Type B pancreatic cell (in vitro differentiated cells): ENCODE measurements at places on chromosomes 3 and 15.

DNA sequence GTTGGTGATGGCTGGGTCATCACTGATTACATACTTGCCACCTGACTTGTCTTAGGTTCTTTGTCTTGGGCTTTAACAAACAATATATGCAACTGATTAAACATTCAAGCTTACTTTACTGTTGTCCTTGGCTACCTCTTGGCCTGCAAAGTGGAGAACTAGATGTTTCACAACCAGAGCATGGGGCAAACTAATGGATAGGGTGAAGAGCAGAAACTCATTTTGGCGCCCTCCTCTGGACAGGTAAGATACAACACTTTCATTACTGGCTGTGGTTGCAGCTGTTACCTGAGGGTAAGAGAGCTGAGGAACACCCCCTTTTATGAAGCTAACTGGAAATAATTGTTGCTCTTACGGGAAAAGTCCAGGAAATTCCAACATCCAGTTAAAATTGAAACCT, 262.1 kb downstream of the NAALADL2 start:
- no peak for DNase-seq
- no peaks in the 10 kb centered on the region for H3K27me3 ChIP-seq
- no peak overlapping the region for H3K27ac ChIP-seq
- no peaks in the 10 kb centered on the region for H3K4me1 ChIP-seq
- H3K4me3 ChIP-seq: no peak overlapping the region

- H3K4me1 ChIP-seq: peaks cover 26% of the 10 kb centered on the region
- no peak overlapping the region for H3K27ac ChIP-seq
- no peaks in the 10 kb centered on the region for H3K27me3 ChIP-seq
- H3K4me3 ChIP-seq: no peak overlapping the region
- H3K36me3 ChIP-seq: no peaks in the 10 kb centered on the region
- DNase-seq: no peak
These were observed 389.9 kb downstream of the FEZF2 start for GRCh38 chr3:61983479-61983878.

GRCh38 chr15:56857828-56858227, 60.6 kb upstream of the TCF12 start:
- no peak for DNase-seq
- no peaks in the 10 kb centered on the region for H3K4me1 ChIP-seq
- no peak overlapping the region for H3K4me3 ChIP-seq
- no peak overlapping the region for H3K27ac ChIP-seq
- H3K36me3 ChIP-seq: no peaks in the 10 kb centered on the region

GRCh38 chr3:193499801-193500485, 54.8 kb downstream of the ATP13A4 start:
- DNase-seq: no peak
- H3K36me3 ChIP-seq: no peaks in the 10 kb centered on the region
- peak overlapping the region; percentile 57 for H3K27ac ChIP-seq
- H3K27me3 ChIP-seq: no peaks in the 10 kb centered on the region
- no peak overlapping the region for H3K4me3 ChIP-seq

GRCh38 chr3:9912294-9912935, 4.5 kb upstream of the IL17RC start:
- no peak for DNase-seq
- H3K36me3 ChIP-seq: no peaks in the 10 kb centered on the region
- no peak overlapping the region for H3K27ac ChIP-seq
- peaks cover 14% of the 10 kb centered on the region for H3K4me1 ChIP-seq

- no peaks in the 10 kb centered on the region for H3K36me3 ChIP-seq
- H3K27me3 ChIP-seq: no peaks in the 10 kb centered on the region
- no peak for DNase-seq
These were observed 103.0 kb downstream of the GBE1 start for GRCh38 chr3:81658322-81658997.

- no peak overlapping the region for H3K27ac ChIP-seq
- no peak for DNase-seq
- peaks cover 5% of the 10 kb centered on the region for H3K27me3 ChIP-seq
- H3K4me1 ChIP-seq: peaks cover 18% of the 10 kb centered on the region
- H3K36me3 ChIP-seq: peaks cover 4% of the 10 kb centered on the region
These were observed 204.3 kb upstream of the SLC2A2 start for GRCh38 chr3:171230865-171231264.

- DNase-seq: no peak
- H3K36me3 ChIP-seq: no peaks in the 10 kb centered on the region
- H3K4me3 ChIP-seq: no peak overlapping the region
- H3K4me1 ChIP-seq: peaks cover 7% of the 10 kb centered on the region
- peaks cover 4% of the 10 kb centered on the region for H3K27me3 ChIP-seq
- H3K27ac ChIP-seq: no peak overlapping the region
These were observed 147.5 kb upstream of the NUDT16 start for GRCh38 chr3:131233900-131234668.

- H3K27me3 ChIP-seq: no peaks in the 10 kb centered on the region
- no peaks in the 10 kb centered on the region for H3K4me1 ChIP-seq
- H3K4me3 ChIP-seq: no peak overlapping the region
- peaks cover 11% of the 10 kb centered on the region for H3K36me3 ChIP-seq
- H3K27ac ChIP-seq: no peak overlapping the region
These were observed 35.4 kb downstream of the SMARCC1 start for GRCh38 chr3:47746264-47746663.

DNA sequence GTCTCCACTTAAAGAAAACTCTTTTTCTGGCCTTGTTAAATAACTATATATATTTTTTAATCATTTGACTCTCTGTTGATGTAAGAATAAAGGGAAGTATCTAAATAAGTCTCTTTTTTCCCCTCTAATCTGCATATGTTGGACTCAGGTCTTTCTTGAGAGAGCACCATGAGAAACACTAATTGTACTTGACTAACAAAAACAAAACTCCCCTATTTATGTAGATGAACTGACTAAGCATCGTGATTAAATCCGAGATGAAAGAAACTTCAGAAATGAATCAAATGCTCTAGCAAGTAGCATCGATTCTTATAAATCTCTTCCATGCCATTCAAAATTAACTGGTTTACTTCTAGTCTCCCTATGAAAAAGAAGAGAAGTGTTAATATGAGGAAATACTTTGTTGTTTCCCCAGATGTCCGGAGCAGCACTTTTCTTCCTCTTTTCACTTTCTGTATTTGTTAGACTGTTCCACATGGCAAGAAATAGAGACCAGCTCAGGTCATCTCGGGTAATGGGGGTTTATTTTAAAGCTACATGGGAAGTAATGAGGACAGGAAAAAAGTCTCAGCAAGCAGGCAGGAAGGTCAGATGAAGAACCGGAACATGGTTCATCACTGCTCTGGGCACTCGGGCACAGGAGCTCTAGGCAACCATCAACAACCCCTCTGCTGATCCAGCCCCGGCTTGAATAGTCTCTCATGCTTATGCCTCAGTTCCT, 288.3 kb downstream of the CNTN6 start:
- H3K27ac ChIP-seq: no peak overlapping the region
- H3K27me3 ChIP-seq: no peaks in the 10 kb centered on the region

DNA sequence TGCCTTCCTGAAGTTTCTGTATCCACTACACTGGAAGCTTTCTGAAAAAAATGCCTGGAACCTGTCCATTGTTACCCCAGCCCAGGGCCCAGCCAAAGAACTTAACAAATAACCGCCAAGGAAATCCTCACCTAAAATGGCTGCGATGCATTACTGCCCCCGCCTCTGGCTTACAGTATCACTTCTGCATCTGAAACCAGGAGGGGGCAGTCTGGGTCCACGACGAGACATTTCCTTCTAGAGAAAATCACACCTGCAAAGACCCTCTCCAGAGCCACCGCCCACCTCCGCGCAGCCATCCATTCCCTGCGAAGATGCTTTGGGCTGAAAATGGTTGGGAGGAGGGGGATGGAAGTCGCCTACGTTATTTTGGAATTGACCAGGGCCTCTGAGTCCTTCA, 22.4 kb upstream of the CELF6 start:
- no peak for DNase-seq
- H3K36me3 ChIP-seq: no peaks in the 10 kb centered on the region
- H3K4me1 ChIP-seq: no peaks in the 10 kb centered on the region
- H3K27ac ChIP-seq: no peak overlapping the region
- no peaks in the 10 kb centered on the region for H3K27me3 ChIP-seq

DNA sequence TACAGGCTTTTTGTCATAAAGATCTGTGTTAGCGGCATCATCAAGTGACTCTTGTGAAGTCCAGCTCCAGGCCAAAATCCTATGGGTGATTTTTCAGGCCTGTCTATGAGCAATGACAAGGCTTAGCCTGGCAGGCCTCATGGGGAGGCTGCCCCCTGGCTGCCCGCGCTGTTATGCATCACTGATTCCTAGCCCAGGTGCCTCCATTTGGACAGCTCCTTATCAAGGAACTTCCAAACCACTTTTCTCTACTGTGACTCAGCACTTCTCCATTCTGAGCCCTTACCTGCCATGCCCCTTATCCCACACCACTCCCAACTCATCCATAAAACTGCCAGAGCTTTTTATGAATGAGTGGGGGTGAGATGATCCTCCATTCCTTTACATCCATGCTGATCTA, 91.5 kb upstream of the C3orf80 start:
- no peak overlapping the region for H3K27ac ChIP-seq
- H3K4me1 ChIP-seq: no peaks in the 10 kb centered on the region
- no peaks in the 10 kb centered on the region for H3K27me3 ChIP-seq

GRCh38 chr3:42371776-42372175, 38.6 kb downstream of the LYZL4 start:
- H3K4me3 ChIP-seq: no peak overlapping the region
- no peaks in the 10 kb centered on the region for H3K36me3 ChIP-seq
- peaks cover 32% of the 10 kb centered on the region for H3K27me3 ChIP-seq
- H3K27ac ChIP-seq: no peak overlapping the region
- peaks cover 4% of the 10 kb centered on the region for H3K4me1 ChIP-seq

GRCh38 chr3:126881861-126882260, 101.1 kb upstream of the PLXNA1 start:
- H3K4me3 ChIP-seq: no peak overlapping the region
- no peaks in the 10 kb centered on the region for H3K36me3 ChIP-seq
- H3K27me3 ChIP-seq: no peaks in the 10 kb centered on the region
- DNase-seq: no peak
- H3K27ac ChIP-seq: no peak overlapping the region
- no peaks in the 10 kb centered on the region for H3K4me1 ChIP-seq

- peak overlapping the region; percentile 92 for H3K4me3 ChIP-seq
- no peak for DNase-seq
- peak overlapping the region; percentile 88 for H3K27ac ChIP-seq
- H3K36me3 ChIP-seq: peaks cover 6% of the 10 kb centered on the region
These were observed 1.8 kb downstream of the DALRD3 start for GRCh38 chr3:49016414-49017228.

DNA sequence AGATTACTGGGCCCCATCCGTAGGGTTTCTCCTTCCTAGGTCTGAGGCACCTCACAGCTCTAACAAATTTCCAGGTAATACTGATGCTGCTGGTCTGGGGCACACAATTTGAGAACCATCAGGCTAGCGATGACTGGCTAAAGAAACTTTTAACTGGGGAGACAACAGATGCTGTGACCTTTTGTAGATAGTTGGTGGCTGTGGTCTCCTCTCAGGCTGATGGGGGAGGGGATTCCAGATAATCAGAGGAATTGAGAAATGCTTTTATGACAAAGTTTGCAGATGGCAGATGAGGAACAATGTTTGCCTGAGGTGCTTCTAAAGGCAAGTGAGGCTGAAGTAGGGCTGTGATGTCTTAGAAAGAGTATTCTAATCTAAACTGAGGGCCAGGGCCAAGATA, 13.8 kb upstream of the CCR9 start:
- H3K27me3 ChIP-seq: peaks cover 10% of the 10 kb centered on the region
- no peak for DNase-seq
- H3K4me3 ChIP-seq: no peak overlapping the region
- peak overlapping the region; percentile 20 for H3K27ac ChIP-seq
- no peaks in the 10 kb centered on the region for H3K4me1 ChIP-seq

DNA sequence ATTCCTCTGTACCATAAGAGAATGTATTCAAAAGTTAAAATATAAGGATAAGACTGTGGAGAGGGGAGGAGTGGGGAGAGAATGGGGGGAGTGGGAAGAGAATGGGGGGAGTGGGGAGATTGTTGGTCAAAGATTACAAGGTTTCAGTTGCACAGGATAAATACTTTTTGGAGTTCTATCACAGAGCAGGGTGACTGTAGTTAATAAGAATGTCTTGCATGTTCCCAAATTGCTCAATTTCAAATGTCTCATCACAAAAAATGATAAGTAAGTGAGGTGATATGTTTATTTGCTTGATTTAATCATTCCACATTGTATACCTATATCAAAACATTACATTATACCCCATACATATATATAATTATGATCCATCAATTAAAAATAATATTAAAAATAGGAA, 23.0 kb upstream of the MEF2A start:
- H3K4me3 ChIP-seq: no peak overlapping the region
- H3K27me3 ChIP-seq: no peaks in the 10 kb centered on the region
- H3K36me3 ChIP-seq: no peaks in the 10 kb centered on the region
- H3K27ac ChIP-seq: no peak overlapping the region
- DNase-seq: no peak

DNA sequence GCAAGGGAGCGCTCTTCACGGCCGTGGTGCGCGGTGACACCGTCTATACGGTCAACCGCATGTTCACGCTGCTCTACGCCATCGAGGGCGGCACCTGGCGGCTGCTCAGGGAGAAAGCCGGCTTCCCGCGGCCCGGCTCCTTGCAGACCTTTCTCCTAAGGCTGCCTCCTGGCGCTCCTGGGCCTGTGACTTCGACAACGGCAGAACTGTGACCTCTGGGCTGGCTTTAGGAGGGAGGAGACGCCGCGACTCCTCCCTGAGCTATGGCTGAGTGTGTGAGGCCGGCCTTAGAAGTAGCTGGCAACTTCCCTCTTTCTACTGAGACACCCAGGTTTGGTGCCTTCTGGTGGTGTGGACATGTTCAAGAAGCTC, 1.4 kb downstream of the KBTBD13 start:
- H3K4me1 ChIP-seq: peaks cover 34% of the 10 kb centered on the region
- no peak overlapping the region for H3K27ac ChIP-seq
- H3K36me3 ChIP-seq: no peaks in the 10 kb centered on the region
- peaks cover 34% of the 10 kb centered on the region for H3K27me3 ChIP-seq
- DNase-seq: no peak
- H3K4me3 ChIP-seq: peak overlapping the region; percentile 41
